Hypothalamus (tissue), 51 donors: ENCODE measurements at places on chromosomes 11 and 22.

DNA sequence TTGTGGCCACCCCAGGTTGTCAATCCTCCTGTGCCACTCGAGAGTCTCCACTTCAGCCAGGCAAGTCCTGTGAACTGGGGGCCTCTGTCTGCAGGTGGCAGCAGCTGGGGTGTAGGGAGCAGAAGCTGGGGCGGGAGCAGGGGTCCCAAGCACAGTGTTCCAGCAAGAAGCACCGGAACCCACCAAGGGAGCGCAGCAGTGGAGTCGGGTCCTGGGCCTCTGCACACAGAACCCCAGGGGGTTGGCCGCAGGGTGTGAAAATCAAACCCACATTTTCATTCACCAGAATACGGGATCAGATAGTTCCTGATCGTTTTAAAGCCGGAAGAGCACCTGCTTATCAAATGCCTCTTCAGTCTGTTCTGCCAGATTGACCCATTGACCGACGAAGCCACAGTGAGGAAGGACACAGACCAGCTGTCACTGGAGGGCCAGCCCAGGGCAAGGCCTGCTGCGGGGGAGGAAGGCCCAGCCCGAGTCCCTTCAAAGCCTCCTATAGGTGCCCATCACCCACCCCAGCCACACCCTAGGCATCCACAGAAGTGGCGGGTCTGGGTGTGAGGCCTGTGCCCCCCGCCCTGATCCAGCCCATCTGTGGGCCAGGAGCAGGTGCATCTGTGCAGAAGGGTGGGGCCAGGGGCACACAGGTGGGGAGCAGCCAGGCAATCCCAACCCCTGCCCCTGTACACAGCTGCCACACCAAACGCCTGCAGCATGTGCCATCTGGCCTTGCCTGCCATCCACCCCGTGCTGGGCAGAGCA is 34.1 kb downstream of the RSPH14 start:
- no peak for DNase-seq

DNA sequence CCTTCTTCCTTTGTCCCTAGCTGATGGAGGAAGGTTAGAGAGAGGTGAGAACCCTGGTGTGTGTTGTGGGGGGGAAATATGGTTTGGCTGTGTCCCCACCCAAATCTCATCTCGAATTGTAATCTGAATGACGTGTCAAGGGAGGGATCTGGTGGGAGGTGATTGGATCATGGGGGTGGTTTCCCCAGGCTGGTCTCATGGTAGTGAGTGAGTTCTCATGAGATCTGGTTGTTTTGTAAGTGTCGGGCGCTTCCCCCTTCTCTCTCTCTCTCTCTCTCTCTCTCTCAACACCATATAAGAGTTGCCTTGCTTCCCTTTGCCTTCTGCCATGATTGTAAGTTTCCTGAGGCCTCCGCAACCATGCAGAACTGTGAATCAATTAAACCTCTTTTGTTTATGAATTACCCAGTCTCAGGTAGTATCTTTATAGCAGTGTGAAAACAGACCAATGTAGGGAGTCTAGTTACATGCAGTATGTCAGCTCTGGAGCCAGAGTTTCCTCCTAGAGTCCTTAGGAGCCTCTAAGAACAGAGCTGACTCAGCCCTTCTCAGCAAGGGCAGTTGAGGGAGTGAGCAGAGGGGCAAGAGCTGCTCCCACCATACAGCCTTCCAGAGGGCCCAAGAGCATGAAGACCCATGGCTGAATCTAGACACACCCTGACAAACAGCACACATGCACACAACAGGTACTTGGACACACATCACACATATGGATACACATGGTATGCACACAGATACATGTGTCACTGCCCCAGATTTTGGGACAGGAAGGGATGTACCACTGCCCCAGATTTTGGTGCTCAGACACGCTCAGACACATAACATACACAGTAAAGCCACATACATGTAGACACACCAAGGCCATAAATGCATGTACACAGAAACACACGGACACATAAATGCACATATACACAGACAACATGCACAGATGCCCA is 12.9 kb upstream of the LRRC32 start:
- no peak for DNase-seq

DNA sequence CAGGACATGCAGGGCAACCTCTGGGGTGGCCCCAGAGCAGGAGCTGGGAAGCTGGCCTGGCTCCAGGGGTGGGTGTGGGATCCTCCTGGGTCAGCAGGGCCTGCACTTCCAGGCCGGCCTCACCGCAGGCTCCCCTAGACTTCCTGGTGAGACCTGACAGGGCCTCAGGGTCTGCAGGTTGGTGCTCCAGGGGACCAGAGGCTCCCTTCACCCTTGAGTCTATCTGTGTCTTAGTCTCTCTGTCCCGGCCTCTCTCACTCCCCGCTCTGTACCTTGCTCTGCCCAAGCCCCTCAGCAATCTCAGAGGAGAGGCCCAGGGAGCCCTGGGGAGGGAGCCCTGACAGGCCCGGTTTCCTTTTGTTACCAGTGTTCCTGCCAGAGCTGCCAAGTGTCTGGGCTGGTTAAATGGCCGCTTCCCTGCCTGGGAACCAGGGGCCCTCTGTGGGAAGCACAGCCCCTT is 13.9 kb downstream of the CD82 start:
- DNase-seq, result no peak

GRCh38 chr11:64120951-64121569 is 44.9 kb downstream of the MACROD1 start:
- DNase-seq, result no peak

DNA sequence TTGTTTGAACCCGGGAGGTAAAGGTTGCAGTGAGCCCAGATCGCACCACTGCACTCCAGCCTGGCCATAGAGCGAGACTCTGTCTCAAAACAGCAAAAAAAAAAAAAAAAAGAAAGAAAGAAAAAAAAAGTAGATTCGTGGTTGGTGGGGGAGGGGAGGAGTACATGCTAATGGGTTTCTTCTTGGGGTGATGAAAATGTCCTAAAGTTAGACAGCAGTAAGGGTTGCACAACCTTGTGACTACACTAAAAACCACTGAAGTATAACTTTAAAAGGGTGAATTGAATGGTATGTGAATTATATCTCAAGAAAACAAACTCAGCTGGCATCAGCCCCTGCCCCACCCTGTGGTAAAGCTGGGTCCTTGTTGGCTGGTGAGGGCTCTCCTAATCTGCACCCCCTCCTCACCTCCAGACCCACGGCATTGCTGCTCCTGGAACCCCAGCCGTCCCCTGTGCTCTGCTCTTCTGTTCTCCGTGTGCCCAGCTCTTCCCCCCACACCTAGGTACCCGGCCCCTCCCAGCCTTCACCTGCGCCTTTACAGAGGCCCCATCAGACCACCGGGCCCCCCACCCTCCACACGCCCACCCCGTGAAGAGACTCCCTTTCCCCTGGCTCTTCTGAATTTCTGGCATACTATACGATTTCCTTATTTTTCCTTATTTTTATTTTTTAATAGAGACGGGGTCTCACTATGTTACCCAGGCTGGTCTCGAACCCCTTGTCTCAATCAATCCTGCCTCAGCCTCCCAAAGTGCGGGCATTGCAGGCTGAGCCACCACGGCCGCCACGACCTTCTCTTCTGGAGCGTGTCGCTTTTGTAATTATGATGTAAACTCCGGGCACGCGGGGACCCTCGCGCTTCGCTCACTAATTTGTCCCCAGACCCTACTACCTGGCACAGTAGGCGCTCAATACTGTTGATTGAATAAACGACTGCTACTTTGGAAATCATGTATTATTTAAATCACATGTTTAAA is 924 bp upstream of the FADD start:
- DNase-seq, result no peak
